Fibroblast of lung (primary cell): ENCODE measurements at places on chromosomes 3 and 15. TPM values are rescaled to one million over a fixed set of nuclear protein-coding genes. Genes with fewer than 3 reads are reported as not detected.

- no peaks in the 10 kb centered on the region for H3K27me3 ChIP-seq
- no peak for DNase-seq
- H3K36me3 ChIP-seq = no peaks in the 10 kb centered on the region
- H3K4me3 ChIP-seq = no peak overlapping the region
- H3K4me1 ChIP-seq = no peaks in the 10 kb centered on the region
Measured at GRCh38 chr15:67859331-67859946, 19.6 kb upstream of the RNU6-1 start.

Gene FGF12
- 0.17 TPM in 1 of 2 replicates, not detected in the other for total RNA-seq

DNA sequence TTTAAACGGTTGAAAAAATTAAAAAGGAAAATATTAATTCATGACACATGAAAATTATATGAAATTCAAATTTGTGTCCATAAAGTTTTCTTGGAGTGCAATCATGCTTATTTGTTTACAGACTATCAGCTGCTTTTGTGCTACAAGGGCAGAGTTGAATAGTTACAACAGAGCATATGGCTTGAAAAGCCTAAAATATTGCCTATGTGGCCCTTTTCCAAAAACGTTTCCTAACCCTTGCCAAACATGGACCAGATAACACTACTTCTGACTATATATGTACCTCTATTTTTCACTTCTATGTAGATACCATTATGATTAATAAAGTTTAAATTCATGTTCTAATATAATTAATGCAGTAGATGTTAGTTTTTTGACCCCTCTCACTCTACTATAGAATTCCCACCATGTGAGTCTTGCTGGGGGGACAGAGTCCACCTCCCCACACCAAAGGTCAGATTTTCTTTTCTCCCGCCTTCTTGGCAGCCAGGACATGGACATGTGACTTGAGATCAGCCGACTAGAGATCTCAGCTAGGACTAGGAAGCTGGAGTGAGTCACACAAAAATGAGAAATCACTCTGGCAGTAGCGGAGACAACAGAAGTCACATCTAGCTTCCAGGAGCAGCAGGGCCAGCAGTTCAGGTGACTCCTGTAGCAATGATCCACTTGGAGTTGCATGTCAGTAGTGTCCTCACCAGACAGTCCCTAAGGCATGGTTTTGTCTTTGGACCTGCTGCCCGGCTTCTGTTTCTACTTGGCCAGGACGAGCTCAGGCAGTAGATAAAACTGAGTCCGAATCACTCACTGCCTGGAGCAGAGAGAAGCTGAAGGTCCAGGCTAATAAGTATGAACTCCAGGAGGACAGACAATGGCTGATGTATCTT, 22.4 kb downstream of the CIAO2A start:
- H3K27me3 ChIP-seq = no peaks in the 10 kb centered on the region
- DNase-seq = peak; percentile 91
- H3K4me1 ChIP-seq = peaks cover 17% of the 10 kb centered on the region
- no peak overlapping the region for H3K4me3 ChIP-seq
- H3K36me3 ChIP-seq = peaks cover 2% of the 10 kb centered on the region

Gene TPRG1
- total RNA-seq = 0.99 and 1.8 TPM in 2 replicates

Gene MUC4
- not detected in 2 replicates for total RNA-seq

DNA sequence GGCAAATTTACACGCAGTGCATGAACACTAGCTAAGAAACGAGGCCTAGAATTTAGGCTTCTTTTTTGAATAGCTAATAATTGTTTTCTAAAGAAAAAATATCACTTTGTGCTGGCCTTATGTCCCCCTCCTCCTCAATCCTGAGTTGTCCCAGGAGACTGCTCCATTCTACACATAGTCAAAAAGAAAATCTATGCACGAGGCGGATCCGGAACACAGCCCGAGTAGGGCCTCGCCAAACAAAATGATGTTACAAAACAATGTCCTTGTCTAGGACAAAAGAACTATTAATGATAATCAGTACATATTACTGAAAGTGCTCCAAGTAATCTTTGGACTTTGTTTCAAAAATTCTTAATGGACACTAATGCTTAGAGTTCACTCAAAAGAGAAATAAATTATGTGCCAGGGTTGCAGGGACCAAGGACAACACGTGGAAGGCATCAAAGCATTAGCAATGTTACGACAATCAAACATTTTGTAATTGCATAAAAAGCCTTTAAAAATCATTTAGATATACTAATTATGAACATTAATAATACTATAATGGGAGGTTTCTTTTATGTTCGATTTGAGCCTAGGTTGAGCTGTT, 206.5 kb upstream of the ICE2 start:
- no peaks in the 10 kb centered on the region for H3K27me3 ChIP-seq
- H3K4me3 ChIP-seq = no peak overlapping the region
- H3K36me3 ChIP-seq = no peaks in the 10 kb centered on the region
- H3K4me1 ChIP-seq = peaks cover 2% of the 10 kb centered on the region

Gene RPS17
- 2,605 and 2,665 TPM in 2 replicates for total RNA-seq

Gene RASL12
- 49.3 and 50.5 TPM in 2 replicates for total RNA-seq

Gene SGO1
- total RNA-seq = 0.26 and 1.8 TPM in 2 replicates

Gene CAMK2N2
- total RNA-seq = under 0.01 TPM in 1 of 2 replicates, not detected in the other

GRCh38 chr3:184583578-184584451, 22.2 kb downstream of the EPHB3 start:
- H3K27ac ChIP-seq = no peak overlapping the region
- no peak for DNase-seq
- peaks cover 3% of the 10 kb centered on the region for H3K27me3 ChIP-seq
- peak overlapping the region; percentile 41 for H3K4me3 ChIP-seq
- H3K4me1 ChIP-seq = peaks cover 8% of the 10 kb centered on the region

Gene CHST14
- 6.7 and 7.4 TPM in 2 replicates for total RNA-seq

- no peak overlapping the region for H3K4me3 ChIP-seq
- H3K36me3 ChIP-seq = no peaks in the 10 kb centered on the region
- no peaks in the 10 kb centered on the region for H3K27me3 ChIP-seq
- peak; percentile 86 for DNase-seq
- peaks cover 2% of the 10 kb centered on the region for H3K4me1 ChIP-seq
Measured at GRCh38 chr3:15610082-15610759, 8.7 kb downstream of the BTD start.

GRCh38 chr15:32053719-32054118, 23.4 kb downstream of the CHRNA7 start:
- no peaks in the 10 kb centered on the region for H3K36me3 ChIP-seq
- H3K27ac ChIP-seq = no peak overlapping the region
- H3K4me1 ChIP-seq = no peaks in the 10 kb centered on the region
- DNase-seq = no peak

DNA sequence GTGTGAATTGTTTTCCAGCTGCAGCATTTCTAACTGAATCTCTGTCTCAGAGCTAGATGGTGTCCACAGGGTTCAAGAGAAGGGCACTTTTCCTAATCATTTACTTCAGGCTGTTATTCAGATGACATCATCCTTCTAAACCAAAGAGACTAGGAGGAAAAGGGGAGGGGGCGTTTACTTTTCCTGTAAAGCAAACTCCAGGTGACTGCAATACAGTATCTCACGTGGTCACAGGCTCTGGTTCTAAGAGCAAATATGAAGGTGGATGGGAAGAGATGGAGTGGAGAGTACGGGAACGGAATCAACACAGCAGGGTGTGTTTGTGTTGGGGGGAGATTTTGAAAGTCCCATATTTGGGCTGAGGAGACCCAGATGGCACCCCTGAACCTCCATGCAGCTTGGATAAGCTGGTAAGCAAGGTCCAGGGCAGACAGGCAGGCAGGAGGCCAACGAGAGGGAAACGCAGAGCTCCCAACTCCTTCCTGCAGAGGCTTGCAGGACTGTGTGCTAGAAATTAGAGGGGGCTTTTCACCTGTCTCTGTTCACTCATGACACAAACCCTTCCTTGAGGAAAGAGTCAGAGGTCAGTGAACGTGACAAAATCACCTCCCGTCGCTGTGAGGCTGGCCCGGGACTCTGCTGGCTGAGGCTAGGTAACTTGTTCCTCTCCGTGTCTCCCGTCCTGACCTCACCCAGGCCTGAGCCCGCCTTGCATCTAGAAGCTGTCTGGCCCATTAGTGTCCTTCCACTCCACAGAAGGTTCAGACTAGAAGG, 151.2 kb downstream of the OPA1 start:
- peak; percentile 36 for DNase-seq
- no peaks in the 10 kb centered on the region for H3K36me3 ChIP-seq
- peaks cover 4% of the 10 kb centered on the region for H3K27me3 ChIP-seq
- no peak overlapping the region for H3K27ac ChIP-seq
- no peaks in the 10 kb centered on the region for H3K4me1 ChIP-seq

Gene INKA1
- 3.3 and 7.3 TPM in 2 replicates for total RNA-seq

GRCh38 chr15:85383470-85384148, 3.2 kb downstream of the AKAP13 start:
- H3K36me3 ChIP-seq = no peaks in the 10 kb centered on the region
- DNase-seq = no peak
- no peaks in the 10 kb centered on the region for H3K27me3 ChIP-seq

Gene PLSCR5
- not detected in 2 replicates for total RNA-seq

Gene FOXP1
- total RNA-seq = 85.3 and 101 TPM in 2 replicates

- H3K36me3 ChIP-seq = no peaks in the 10 kb centered on the region
- no peaks in the 10 kb centered on the region for H3K27me3 ChIP-seq
- DNase-seq = no peak
- no peak overlapping the region for H3K27ac ChIP-seq
Measured at GRCh38 chr3:36784138-36784635, 19.8 kb upstream of the DCLK3 start.

DNA sequence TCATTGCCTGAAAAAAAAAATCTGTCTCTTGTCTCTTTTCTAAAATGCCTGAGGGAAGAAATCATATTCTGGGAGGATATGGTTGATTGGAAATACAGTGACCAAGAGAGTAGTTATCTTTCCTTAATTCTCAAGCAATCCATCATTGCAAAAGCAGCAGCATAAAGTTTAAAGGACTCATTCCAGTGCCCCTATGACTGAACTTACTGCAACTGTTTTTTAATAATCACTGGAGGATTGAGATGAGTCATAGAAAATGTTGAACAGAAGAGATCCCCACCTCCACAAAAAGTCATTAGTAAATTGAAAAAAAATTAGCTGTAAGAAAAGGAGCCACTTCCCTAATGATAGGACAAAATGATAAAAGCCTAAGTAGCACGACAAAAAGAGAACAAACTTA, 121.5 kb downstream of the SLC9A9 start:
- H3K4me3 ChIP-seq = no peak overlapping the region
- H3K36me3 ChIP-seq = no peaks in the 10 kb centered on the region
- H3K27ac ChIP-seq = no peak overlapping the region
- H3K27me3 ChIP-seq = no peaks in the 10 kb centered on the region
- no peak for DNase-seq

GRCh38 chr15:60555806-60556205, 76.9 kb upstream of the ICE2 start:
- H3K27ac ChIP-seq = no peak overlapping the region
- no peaks in the 10 kb centered on the region for H3K36me3 ChIP-seq
- no peaks in the 10 kb centered on the region for H3K27me3 ChIP-seq
- no peak overlapping the region for H3K4me3 ChIP-seq
- H3K4me1 ChIP-seq = no peaks in the 10 kb centered on the region
- no peak for DNase-seq

Gene IL20RB
- 0.51 and 3.0 TPM in 2 replicates for total RNA-seq

Gene TMC3
- total RNA-seq = not detected in 2 replicates

DNA sequence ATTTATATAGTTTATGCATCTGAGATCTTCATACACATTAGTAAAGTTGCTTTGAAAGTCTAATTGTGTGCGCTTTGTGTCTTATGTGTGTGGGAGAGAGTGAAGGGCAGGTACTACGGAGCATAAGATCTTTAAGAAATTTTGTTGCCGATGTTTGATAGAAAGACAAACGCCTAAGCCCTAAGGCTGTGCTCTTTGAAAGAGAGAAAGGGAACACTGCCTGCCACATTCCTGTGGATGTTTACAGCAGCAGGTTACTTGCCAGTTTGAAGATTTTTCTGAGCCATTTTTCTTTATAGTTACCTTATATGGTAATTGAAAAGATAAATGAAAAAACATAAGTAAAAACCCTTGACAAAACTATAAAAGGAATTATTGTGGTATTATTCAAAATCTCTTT, 17.0 kb downstream of the DTWD1 start:
- no peaks in the 10 kb centered on the region for H3K4me1 ChIP-seq
- no peaks in the 10 kb centered on the region for H3K36me3 ChIP-seq
- no peak for DNase-seq
- H3K27ac ChIP-seq = no peak overlapping the region
- H3K4me3 ChIP-seq = no peak overlapping the region
- H3K27me3 ChIP-seq = no peaks in the 10 kb centered on the region

GRCh38 chr15:49652922-49653321, 32.1 kb downstream of the DTWD1 start:
- H3K4me1 ChIP-seq = no peaks in the 10 kb centered on the region
- H3K4me3 ChIP-seq = no peak overlapping the region
- no peak for DNase-seq
- no peaks in the 10 kb centered on the region for H3K27me3 ChIP-seq
- H3K36me3 ChIP-seq = no peaks in the 10 kb centered on the region

Gene PLSCR4
- total RNA-seq = 25.7 and 36.7 TPM in 2 replicates

DNA sequence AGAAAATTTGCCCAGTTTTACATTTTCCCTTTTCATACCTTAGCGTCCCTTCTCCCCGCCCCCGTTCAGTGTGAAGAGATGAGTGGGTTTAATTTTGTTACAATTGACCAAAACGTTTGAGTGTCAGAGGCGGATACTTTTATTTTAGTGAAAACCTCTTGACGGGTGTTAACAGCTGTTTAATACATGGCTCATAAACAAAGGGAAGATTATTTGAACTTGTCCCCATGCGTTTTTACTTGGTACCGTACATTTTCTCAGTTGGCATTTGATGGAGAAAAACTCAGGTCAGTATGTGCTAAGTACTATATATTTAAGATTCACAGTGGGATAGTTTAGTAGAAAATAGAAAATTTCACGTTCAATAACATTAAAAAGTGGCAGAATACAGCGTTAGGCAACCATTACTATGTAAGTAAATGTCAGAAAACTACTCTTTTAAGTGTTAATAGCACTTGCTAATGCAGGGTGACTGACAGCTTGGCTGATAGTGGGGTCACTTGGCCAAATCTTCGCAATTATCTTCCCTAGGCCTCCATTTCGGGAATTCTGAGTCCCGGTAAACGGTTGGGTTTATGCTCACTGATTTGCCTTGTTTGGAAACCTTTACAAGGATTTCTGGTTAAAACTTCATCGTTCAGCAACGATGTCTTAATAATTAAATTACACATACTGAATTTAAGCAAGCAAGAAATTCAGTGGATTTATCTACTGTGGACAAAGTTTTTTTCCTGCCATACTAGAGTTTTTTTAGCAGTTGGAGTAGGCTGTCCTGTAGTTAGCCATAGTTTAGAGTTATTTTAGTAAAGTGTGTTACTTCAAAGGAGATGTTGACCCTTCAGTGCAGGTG, 4.8 kb downstream of the CHD2 start:
- no peak for DNase-seq
- peak overlapping the region; percentile 68 for H3K4me3 ChIP-seq
- no peaks in the 10 kb centered on the region for H3K27me3 ChIP-seq
- no peaks in the 10 kb centered on the region for H3K36me3 ChIP-seq
- peaks cover 24% of the 10 kb centered on the region for H3K4me1 ChIP-seq
- peak overlapping the region; percentile 97 for H3K27ac ChIP-seq

Gene RBP2
- total RNA-seq = not detected in 2 replicates
